Fibroblast of upper back skin (primary cell): ENCODE measurements at places on chromosomes 1 and 21.

GRCh38 chr1:71967670-71968069 is 314.7 kb downstream of the NEGR1 start:
- no peak for DNase-seq

- no peak for DNase-seq
These were observed 39.0 kb downstream of the COQ8A start for GRCh38 chr1:226979115-226979516.

GRCh38 chr1:55309786-55310504 is 94.8 kb upstream of the USP24 start:
- DNase-seq, result no peak

GRCh38 chr1:31674626-31675025 is 29.2 kb downstream of the COL16A1 start:
- no peak for DNase-seq

- peak; percentile 80 for DNase-seq
These were observed 118.1 kb downstream of the PGBD5 start for GRCh38 chr1:230308039-230308438.

GRCh38 chr1:17629460-17629859 is 90.0 kb downstream of the ARHGEF10L start:
- no peak for DNase-seq
